ENCODE measurements at places on chromosomes 6 and 20.

DNA sequence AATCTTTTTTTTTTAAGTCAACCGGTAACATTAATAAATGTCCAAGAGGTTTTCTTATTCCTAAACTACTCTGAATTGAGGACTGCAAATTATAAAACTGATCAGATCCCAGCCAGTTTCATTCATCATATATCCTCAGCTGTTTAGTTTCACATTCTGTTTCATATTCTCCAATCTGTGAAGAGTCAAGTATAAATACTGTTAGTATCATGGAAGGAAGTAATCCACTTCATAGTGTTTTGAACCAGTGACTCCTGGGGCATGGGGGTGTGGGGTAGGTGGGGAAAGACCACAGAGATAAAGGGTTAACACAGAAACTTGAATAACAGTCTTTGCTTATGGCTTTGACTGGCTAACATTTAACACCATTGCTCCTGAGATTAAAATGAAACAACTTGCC lies 69.9 kb downstream of the FYN start:
- DNase-seq = peak; percentile 58

- DNase-seq = peak; percentile 85
Observed at GRCh38 chr20:36085686-36086267, 68.8 kb upstream of the EPB41L1 start.

DNA sequence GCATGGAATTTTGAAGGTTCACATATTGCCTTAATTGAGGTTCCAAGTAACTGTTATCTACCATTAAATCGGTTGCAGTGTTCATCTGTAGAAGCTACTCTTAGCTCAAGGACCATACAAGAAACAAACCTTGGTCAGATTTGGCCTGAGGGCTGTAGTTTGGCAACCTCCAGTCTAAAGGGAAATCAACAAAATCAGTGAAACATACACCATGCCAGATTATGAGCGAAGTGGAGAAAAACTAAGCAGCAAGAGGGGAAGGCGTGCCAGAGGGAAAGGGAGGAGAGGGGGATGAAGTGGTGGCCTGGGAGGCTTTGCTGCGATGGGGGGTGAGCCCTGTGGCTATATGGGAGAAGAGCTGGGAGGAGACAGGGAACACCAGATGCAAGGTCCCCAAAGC lies 8.8 kb upstream of the SNAI1 start:
- no peak for DNase-seq

GRCh38 chr20:58144096-58144495 lies 84.4 kb downstream of the ANKRD60 start:
- DNase-seq = no peak

GRCh38 chr6:147506704-147507114 lies 1.8 kb upstream of the SAMD5 start:
- DNase-seq = peak; percentile 79

- peak; percentile 72 for DNase-seq
Observed at GRCh38 chr6:56046576-56046975, 171.2 kb upstream of the BMP5 start.

DNA sequence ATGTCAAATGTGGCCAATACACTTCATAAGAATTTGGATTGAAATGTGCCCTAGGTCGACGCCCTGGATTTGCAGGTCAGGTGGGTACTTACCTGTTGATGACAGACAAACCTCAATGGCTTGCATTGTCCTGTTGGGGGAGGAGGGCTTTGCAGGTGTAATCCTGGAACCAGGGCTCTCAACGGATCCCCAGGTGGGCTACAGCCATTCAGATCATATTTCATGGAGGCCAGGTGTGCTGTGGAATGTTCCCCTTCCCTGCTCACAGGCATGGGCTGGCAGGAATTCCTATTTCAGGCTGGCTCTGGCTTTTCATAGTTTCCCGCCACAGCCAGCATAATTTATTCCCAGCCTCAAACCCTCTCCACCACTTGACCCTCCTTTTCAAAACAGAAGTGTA lies 254.7 kb downstream of the SMOC2 start:
- no peak for DNase-seq

DNA sequence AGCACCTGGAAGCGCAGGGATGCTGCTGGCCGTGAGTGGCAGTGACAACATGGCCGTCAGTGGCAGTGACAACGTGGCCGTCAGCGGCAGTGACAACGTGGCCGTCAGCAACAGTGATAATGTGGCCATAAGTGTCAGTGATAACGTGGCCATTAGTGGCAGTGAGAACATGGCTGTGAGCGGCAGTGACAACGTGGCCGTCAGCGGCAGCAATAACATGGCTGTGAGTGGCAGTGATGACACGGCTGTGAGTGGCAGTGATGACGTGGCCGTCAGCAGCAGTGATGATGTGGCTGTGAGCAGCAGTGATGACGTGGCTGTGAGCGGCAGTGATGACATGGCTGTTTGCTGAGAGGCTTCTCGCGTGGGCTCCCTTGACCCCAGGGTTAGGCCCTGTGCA lies 169.8 kb downstream of the ERMARD start:
- no peak for DNase-seq

GRCh38 chr6:91941838-91942237 lies 1355.0 kb upstream of the MAP3K7 start:
- no peak for DNase-seq

DNA sequence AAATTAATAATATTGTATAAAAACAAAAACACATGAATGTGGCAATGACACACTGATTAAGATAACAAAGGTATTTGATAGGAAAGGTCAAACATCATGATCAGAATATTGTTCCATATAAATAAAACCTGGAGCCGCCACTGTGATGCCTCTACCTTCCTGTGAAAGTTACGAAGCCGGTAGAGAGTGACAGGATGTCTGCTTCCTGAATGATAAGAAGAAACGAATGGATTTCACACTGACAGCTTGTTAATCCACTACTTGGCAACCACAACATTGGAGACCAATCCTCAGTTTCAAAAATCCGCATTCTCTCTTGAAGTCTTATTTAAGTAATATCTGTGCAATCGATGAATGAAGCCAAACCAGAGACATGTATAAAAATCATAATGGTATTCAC lies 315.1 kb downstream of the HDGFL1 start:
- no peak for DNase-seq

DNA sequence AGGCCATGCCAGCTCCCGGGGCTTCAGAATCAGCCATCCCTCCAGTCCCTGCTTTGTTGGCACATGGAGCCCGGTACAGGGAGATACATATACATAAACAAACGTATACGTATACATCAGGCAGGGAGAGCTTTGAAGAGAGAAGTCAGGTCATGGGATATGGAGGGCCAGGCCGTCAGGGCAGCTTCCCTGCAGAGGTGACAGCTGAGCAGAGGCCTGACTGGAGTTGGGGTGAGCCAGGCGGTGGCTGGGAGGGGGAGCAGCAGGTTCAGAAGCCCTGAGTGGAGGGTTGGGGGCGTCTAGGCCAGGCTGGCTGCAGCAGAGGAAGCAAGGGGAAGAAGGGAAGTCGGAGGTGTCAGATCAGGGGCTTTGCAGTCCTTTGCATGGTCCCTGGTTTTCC lies 61.7 kb downstream of the STK35 start:
- no peak for DNase-seq

- no peak for DNase-seq
Observed at GRCh38 chr6:18178960-18179615, 23.9 kb downstream of the KDM1B start.

GRCh38 chr6:14707276-14707675 lies 538.6 kb upstream of the JARID2 start:
- peak; percentile 84 for DNase-seq
